ENCODE measurements at places on chromosomes 5 and 9. TPM values are rescaled to one million over a fixed set of nuclear protein-coding genes. Genes with fewer than 3 reads are reported as not detected.

DNA sequence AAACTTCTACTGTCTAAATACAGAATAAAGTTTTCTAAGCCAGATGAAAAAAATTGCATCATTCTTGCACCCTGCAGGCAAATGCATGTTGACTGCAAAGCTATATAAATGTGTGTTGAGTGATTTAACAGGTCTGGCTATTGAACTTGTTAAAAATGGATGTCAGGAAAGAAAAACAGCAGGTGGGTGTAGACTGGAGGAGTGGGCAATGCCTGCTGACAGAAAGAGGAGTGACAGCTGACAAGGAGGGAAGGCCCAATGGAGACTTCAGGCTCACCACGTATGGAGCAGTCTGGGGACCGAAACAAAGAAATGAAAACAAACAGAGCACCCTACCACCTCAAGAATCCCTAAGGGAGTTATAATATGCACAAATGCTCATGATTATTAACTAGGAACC lies 127.8 kb downstream of the GRIA1 start:
- H3K27me3 ChIP-seq, result no peaks in the 10 kb centered on the region
- no peaks in the 10 kb centered on the region for H3K4me1 ChIP-seq

DNA sequence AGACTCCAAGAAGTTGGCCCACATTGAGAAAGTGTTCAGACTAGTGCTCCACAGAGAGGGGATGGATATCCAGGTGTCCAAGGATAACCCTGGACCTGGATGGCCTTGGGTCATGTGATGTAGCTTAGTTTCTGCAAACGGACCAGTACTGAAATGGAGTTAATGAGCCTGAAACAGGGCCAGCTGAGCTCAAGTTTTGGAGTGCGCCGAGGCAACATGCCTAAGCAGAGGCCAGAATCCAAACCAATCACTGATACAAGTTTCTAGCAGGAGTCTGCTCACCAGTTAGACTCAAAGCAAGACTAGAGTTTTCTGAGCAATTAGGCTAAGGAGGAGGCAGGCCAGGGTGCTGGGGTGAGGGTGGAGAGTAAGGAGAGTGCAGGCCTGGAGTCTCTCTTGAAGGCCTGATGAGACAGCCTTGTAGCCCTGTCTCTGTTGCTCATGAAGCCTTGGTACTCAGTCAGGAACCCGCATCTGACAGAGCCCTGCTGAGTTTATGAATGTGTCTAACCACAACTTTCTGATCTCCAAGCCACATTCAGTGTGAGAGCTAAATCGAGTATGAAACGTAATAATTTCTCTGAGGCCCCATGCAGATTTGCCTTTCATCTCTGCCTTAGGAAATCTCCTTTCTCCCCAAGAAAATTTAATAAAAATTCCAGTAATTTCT lies 68.9 kb upstream of the EQTN start:
- H3K36me3 ChIP-seq, result no peaks in the 10 kb centered on the region
- no peaks in the 10 kb centered on the region for H3K27me3 ChIP-seq
- DNase-seq, result no peak
- H3K4me1 ChIP-seq, result peaks cover 18% of the 10 kb centered on the region

GRCh38 chr5:136205061-136205702 lies 12.2 kb upstream of the SMIM32 start:
- H3K27me3 ChIP-seq, result no peaks in the 10 kb centered on the region
- no peaks in the 10 kb centered on the region for H3K36me3 ChIP-seq
- H3K27ac ChIP-seq, result no peak overlapping the region
- H3K4me1 ChIP-seq, result no peaks in the 10 kb centered on the region
- no peak for DNase-seq

DNA sequence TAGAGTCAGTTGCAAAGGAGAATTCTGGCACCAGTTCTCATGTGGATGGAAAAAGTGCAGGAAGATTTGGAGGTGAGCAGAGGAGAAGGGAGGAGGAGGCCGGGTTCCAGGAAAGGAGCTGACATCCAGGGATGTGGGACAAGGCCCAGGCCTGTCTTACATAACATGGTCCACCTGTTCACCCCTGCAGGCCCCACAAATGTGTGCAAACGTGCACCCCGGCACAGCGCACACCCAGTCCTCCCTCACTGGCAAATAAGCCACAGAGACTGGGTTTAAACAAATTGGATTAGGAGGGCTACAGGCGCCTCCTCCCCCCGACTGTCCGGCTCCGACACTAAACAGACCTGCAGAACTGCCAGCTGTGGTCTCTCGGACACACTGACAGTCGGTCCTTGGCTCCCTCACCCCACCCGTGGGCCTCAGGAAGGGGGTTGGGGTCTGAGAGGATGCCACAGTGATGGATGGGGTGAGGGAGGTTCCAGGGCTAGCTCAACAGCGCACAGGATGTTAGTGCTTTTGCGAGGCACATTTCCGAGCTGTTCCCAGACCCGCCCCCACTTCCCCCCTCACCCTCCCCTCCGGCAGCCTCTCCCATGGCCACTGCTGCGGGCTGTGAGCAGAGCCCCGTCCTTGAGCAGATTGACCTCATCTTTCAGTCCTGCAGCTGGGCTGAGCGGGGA lies 43.4 kb upstream of the IL17B start:
- H3K36me3 ChIP-seq, result no peaks in the 10 kb centered on the region
- no peaks in the 10 kb centered on the region for H3K27me3 ChIP-seq
- H3K27ac ChIP-seq, result no peak overlapping the region
- no peak for DNase-seq

DNA sequence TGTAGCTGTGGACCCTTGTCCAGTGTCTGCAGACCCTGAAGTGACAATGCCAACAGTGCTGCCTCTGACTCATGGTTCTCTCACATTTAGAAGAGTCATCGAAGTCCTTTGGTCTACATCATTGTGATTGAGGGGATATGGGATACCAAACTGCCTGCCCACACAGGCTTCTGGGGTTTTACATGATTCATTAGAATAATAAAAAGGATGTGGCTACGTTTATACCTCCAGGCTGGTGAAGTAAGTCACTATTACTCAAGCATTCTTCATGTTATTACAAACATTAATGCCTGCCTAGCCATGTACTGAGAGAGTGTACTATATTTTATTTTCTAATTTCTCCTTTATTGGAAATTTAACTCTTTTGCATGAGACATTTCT lies 365.7 kb downstream of the SPATA31D1 start:
- no peaks in the 10 kb centered on the region for H3K36me3 ChIP-seq
- no peak for DNase-seq
- no peak overlapping the region for H3K27ac ChIP-seq
- H3K4me3 ChIP-seq, result no peak overlapping the region

PCDHB4 gene
- total RNA-seq, result 5.1 TPM

DNA sequence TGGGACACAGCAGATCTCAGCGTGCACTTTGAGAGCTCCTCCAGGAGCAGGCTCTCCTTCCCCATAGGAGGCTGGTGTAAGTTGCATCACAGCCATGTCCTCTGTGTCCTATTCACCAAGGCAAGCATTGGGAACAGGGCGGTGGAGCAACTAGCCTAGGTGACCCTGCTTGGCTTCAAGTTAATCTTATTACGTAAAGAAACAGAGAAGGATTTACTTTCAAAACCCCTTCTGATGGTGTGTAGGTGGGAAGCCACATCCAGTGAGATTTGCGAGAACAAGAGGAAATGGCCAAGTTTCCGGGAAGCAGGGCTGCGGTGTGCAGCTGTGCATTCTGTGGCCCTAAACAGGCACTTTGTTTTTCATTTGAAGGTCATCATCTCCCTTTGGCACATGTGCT lies 80.2 kb downstream of the TRIO start:
- no peak overlapping the region for H3K27ac ChIP-seq
- peaks cover 11% of the 10 kb centered on the region for H3K4me1 ChIP-seq
- no peak overlapping the region for H3K4me3 ChIP-seq
- DNase-seq, result no peak

DNA sequence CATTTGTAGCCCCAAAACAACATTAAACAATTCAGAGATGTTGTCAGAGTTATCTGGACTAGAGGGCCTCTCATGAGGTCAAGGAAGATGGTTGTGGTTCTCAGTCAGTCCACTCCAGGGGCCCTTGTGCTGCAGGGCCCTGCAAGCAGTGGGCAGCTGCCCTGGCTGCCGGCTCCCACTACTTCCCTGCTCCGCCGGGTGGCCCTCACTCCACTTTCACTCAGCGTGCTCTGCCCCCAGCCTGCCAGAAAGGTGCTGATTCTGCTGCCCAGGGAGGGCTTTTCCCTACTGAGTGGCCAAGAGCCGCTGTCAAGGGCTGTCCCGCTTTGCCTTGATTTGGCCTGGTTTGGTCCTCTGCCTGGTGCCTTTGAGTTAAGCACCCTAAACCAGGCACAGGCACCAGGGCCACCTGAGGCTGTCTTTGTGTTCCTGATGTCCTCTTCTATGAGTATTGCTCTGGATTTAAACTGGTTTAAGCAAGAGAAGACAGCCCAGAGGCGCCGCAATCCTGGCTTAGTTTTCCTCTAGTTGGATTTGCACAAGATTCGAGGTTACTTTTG lies 117.2 kb downstream of the GADD45G start:
- no peaks in the 10 kb centered on the region for H3K4me1 ChIP-seq
- no peak overlapping the region for H3K4me3 ChIP-seq
- H3K27me3 ChIP-seq, result no peaks in the 10 kb centered on the region

- no peaks in the 10 kb centered on the region for H3K27me3 ChIP-seq
- no peaks in the 10 kb centered on the region for H3K36me3 ChIP-seq
- no peaks in the 10 kb centered on the region for H3K4me1 ChIP-seq
- DNase-seq, result peak; percentile 79
- no peak overlapping the region for H3K27ac ChIP-seq
- H3K4me3 ChIP-seq, result no peak overlapping the region
Observed at GRCh38 chr5:38193015-38193581, 65.3 kb upstream of the EGFLAM start.

GRCh38 chr5:76641514-76642120 lies 18.4 kb upstream of the F2RL2 start:
- H3K36me3 ChIP-seq, result no peaks in the 10 kb centered on the region
- H3K4me3 ChIP-seq, result no peak overlapping the region
- no peak overlapping the region for H3K27ac ChIP-seq
- H3K27me3 ChIP-seq, result no peaks in the 10 kb centered on the region
- peak; percentile 53 for DNase-seq
- no peaks in the 10 kb centered on the region for H3K4me1 ChIP-seq

GRCh38 chr5:119280380-119280779 lies 75.4 kb upstream of the TNFAIP8 start:
- H3K4me1 ChIP-seq, result peaks cover 3% of the 10 kb centered on the region
- no peak overlapping the region for H3K4me3 ChIP-seq
- H3K36me3 ChIP-seq, result no peaks in the 10 kb centered on the region
- no peaks in the 10 kb centered on the region for H3K27me3 ChIP-seq
- H3K27ac ChIP-seq, result no peak overlapping the region

DNA sequence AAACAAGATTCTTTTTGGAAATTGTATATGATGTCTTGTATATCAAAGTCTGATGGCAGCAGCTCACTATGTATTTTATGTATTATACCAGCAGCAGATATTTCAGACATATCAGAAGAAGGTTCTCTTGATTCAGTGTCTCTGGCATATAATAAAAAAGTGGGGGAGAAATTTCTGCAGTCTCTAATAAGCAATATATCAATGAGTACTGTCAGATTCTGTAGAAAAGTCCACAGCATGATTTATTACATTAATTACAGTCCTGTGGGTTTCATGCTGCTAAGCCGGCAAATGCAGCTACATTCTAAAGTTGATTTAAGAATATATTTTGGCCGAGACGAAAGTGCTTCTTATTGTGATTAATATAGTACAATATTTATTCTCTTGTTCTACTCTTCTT lies 113.1 kb downstream of the KIAA1958 start:
- no peaks in the 10 kb centered on the region for H3K4me1 ChIP-seq
- H3K27ac ChIP-seq, result no peak overlapping the region
- H3K36me3 ChIP-seq, result no peaks in the 10 kb centered on the region
- no peak for DNase-seq

DNA sequence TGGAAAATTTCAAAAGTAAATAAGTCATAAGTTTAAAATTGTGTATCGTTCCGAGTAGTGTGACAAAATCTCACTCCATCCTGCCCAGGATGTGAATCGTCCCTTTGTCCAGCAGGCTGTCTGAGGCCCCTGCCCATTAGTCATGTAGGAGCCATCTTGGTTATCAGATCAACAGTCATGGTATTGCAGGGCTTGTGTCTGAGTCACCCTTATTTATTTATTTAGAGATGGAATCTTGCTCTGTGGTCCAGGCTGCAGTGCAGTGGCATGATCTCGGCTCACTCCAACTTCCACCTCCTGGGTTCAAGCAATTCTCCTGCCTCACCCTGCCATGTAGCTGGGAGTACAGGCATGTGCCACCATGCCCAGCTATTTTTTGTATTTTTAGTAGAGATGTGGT lies 30.2 kb downstream of the ITGA2 start:
- no peaks in the 10 kb centered on the region for H3K27me3 ChIP-seq
- H3K4me3 ChIP-seq, result no peak overlapping the region
- no peaks in the 10 kb centered on the region for H3K4me1 ChIP-seq
- H3K36me3 ChIP-seq, result no peaks in the 10 kb centered on the region
- DNase-seq, result no peak

DNA sequence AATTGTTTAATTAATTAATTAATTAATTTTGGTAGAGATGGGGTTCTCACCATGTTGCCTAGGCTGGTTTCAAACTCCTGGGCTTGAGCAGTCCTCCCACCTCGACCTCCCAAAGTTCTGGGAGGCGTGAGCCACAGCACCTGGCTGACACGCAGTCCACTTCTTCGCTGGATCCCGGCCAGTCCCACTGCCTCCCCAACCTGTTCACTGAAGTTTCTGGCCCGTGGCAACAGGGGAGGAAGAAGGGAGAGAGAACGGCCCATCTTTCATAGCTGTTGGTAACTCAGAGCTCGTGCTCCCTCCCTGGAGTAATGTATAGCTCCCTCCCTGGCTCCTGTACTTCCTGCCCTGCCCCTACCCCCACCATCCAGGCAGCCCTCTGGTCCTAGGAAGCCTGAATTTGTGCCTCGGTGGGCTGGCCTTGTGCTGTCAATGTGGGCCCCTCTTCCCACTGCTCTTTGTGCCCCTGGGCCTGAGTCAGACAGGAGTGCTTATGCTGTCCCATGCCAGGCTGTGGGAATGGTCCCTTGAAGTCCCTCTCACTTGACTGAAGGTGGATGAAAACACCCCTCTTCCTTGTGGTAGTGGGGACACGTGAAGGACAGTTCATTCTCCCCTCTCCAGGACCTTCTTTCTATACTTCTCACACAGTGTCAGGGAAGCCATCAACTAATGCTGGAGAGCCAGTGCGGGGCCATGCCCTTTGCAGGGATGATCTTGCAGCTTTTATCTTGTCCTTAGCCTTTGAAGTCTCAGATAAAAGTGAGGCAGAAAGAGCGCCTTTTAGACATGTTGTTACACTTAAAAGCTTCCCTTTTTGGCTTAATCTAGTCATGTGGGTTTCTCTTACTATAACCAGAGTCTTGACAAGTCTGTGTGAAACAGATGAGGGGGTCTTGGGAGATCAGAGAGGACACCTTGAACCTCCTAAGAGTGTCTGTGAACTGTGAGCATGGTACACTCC lies 38.1 kb downstream of the ANGPTL2 start:
- no peaks in the 10 kb centered on the region for H3K36me3 ChIP-seq
- H3K27ac ChIP-seq, result no peak overlapping the region
- H3K4me3 ChIP-seq, result no peak overlapping the region
